Lung (tissue), 17 donors: ENCODE measurements at places on chromosomes 13 and 19. TPM values are rescaled to one million over a fixed set of nuclear protein-coding genes. Genes with fewer than 3 reads are reported as not detected.

The AP2A1 gene
- total RNA-seq = 87.2 TPM

The CEACAM20 gene
- total RNA-seq = not detected

The EXOSC5 gene
- 6.3 TPM for total RNA-seq

DNA sequence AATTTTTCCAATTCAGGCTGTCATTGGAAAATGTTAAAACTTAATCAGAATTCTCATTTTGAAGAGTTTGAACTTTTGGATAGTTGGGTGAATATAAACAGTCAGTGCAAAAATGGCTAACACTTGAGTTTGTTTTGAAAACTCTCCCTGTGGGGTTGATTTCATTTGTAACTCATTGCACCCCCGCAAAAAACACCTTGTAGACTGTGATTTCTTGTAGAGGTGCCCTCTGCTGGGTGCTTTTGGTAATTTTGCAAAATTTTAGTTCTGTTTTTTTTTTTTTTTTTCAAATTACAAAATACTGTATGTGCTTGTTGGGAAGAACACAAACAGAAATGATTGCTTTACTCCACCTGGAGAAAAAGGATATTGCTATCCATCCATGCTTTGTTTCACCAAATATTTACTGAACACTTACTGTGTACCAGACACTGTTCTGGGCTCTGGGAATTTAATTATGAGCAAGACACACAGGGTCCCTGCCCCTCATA is 28.2 kb upstream of the GPI start:
- DNase-seq = peak; percentile 47

GRCh38 chr19:45645068-45645630 is 6.0 kb upstream of the EML2 start:
- DNase-seq = no peak

- DNase-seq = no peak
Measured at GRCh38 chr13:106990594-106990993, 422.7 kb upstream of the ARGLU1 start.

- no peak for DNase-seq
Measured at GRCh38 chr19:21109116-21109515, 27.1 kb downstream of the ZNF714 start.

DNA sequence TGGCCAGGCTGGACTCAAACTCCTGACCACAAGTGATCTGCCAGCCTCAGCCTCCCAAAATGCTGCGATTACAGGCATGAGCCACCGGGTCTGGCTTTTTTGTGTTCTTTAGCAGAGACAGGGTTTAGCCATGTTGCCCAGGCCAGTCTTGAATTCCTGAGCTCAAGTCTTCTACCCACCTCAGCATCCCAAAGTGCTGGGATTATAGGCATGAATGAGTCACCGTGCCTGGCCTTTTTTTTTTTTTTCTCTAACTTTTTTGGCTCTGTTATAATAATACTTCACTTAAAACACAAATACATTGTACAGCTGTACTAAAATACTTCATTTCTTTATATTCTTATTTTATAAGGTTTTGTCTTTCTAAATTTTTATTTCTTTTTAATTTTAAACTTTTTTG is 599.5 kb upstream of the PCDH9 start:
- DNase-seq = no peak
